NCI-H2107 (cell line): ENCODE measurements at places on chromosomes 16 and 17.

DNA sequence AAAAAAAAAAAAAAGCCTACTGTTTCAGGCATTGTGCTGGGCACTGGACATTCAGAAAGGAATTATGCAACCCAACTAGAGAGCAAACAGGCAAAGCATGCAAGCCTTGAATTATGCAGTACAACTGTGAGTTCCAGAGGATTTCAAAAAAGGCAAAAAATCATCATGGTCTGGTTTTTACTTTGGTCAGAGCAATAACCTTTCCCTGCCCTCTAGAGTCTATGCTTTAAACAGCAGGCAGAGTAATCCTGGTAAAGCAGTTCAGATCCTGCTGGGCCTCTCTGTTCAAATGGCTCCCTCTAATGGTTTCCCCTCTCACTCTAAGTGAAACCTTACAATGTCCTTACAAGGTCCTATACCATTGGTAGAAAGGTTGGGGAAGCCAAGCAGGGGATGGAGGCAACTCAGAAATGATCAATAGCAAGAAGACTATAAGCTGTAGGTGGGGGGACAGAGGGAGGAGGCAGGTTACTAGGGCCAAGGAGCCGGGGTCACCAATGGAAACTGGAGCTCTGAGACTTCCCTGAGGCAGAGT lies 4.6 kb upstream of the TAF15 start:
- DNase-seq: peak; percentile 32

DNA sequence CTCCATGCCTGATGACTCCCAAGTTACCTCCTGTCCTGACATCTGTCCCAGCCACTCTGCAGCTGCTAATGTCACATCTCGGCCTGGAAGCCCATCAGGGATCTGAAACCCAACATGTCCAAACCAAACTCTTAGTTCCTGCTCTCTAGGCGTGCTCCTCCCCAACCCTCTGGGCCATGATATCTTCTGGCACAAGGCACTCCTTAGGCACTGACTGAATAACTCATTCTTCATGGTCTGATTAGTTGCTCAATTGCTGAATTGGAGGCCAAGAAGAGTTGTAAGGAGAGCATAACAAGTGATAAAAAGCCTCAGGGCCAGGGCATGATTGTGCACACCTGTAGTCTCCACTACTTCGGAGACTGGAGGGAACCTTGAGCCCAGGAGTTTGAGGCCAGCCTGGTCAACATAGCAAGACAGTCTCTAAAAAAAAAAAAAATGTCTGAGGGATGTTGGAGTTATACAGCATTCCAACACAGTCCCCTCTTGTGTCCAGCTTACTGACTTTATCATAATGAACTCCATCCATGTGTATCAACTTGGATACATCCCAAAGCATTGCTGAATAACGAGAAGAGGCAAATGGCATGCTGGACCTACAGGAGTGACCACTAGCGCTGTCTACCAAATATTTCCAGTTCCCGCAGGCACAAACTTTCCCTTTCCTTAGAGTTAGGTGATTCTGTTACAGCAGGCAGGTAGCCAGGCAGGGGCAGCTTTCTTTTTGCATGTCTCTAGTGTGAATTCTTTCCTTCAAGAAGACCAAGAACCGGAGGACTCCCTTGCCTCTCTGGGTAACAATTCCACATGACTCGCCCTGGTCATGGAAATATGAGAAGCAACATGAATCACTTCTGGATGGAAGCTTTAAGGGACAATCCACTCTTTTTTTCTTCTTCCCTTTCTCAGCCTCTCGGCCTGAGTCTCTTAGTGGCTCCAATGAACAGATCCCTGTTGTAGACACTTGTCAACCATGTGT lies 18.1 kb upstream of the SHCBP1 start:
- no peak for DNase-seq

GRCh38 chr16:4686497-4687210 lies 6.7 kb upstream of the NUDT16L1 start:
- no peak for DNase-seq

GRCh38 chr17:82948081-82948511 lies 108.3 kb upstream of the ZNF750 start:
- DNase-seq: no peak

GRCh38 chr16:81445966-81446906 lies 1.6 kb downstream of the CMIP start:
- no peak for DNase-seq

GRCh38 chr16:12228602-12229499 lies 252.3 kb downstream of the SNX29 start:
- peak; percentile 50 for DNase-seq

- DNase-seq: no peak
Observed at GRCh38 chr17:17518014-17518413, 21.8 kb upstream of the RASD1 start.

- no peak for DNase-seq
Observed at GRCh38 chr17:48576479-48577309, 1.5 kb downstream of the HOXB4 start.

DNA sequence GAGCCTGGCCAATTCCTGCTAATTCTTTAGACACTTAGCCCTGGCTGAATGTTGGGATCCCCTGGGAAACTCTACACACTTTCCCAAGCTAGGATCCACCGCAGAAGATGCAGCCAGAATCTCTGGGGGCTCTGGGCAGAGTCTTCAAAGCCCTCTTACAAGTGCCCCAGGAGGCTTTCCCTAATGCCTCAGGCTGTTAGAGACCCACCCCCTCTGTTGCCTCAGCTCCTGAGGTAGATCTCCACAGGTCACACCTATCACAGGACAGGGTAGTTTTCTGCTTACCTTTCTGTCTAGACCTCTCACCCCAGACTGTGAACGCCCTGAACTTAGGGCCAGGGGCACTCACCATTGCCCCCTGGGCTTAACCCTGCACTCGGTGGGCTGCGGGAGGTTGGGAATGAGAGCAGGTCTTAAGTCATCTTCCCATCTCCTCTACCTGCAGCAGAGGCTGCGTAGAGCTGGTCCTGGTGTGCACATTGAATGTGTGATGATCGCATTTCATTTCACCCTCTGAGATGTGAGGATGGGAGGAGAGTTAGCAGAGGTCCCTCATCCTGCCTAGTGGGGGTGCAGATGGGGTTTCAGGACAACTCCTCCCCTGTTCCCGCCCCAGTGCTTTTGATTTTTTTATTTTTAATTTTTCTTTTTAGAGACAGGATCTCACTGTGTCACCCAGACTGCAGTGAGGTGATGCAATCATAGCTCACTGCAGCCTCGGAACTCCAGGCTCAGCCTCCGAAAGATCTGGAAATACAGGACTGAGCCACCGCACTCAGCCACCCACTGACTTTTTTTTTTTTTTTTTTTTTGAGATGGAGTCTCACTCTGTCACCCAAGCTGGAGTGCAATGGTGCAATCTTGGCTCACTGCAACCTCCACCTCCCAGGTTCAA lies 89.0 kb upstream of the LHX1 start:
- DNase-seq: no peak

DNA sequence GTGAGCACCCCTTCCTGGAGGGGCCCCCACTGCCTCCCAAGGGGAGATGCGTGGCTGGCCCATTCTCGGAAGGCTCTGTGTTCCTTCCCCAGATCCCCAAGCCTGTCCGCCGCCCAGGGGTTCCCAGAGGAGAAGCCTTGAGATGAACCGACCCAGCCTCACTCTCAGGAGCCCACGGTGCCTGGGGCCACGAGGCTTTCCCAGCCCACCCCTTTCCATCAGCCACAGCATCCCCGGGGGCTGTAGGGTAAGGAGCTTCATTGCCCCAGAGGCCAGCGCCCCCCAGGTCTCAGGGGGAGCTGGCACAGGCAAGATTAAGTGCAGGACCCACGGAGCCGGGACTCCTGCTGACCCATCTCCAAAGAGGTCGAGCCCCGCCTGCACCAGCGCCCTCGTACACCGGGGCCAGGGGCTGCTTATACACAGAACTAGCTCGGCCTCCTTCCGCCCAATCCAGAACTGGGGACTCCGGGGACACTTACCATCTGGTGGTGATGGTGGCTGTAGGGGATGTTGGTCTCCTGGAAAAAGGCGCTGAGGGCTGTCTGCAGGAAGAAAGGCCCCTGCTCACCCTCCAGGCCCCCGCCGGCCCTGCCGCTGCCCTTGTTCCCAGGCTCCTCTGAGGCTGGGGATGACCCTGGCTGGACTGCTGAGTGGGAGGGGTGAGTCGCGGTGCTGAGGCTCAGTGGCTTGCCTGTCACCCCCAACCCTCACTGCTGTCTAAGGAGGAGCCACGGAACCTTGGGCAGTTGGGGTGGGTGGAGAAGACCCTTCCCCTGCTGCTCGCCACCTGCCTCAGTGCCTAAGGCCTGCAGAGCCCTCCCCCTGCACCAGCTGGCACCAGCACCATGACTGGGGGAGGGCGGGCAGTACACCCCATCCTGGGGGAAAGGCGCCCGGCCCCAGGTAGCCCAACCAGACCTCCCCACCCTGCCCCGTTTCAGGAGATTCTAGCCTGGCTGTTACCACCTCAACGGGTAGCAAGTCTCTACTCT lies 4.4 kb downstream of the UBALD1 start:
- DNase-seq: no peak

DNA sequence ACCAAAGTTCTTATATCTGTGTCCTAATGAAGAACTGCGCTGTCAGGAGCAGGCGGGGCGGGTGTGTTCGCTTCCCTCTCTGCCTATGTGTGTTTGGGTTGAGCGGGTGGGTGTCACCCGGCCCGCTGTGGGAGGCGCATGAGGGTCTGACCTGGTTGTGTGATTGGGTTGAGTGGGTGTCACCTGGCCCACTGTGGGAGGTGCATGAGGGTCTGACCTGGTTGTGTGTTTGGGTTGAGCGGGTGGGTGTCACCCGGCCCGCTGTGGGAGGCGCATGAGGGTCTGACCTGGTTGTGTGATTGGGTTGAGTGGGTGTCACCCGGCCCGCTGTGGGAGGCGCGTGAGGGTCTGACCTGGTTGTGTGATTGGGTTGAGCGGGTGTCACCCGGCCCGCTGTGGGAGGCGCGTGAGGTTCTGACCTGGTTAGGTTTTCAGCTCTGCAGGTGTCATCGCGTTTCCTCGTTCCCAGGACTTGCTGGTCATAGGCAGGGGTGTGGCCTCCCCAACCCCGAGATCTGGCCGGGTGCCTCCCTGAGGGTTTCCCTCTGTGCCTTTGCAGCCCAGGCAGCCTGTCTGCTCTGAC lies 69.6 kb upstream of the ZNF750 start:
- DNase-seq: no peak

GRCh38 chr16:82016263-82016662 lies 5.0 kb upstream of the SDR42E1 start:
- DNase-seq: no peak

DNA sequence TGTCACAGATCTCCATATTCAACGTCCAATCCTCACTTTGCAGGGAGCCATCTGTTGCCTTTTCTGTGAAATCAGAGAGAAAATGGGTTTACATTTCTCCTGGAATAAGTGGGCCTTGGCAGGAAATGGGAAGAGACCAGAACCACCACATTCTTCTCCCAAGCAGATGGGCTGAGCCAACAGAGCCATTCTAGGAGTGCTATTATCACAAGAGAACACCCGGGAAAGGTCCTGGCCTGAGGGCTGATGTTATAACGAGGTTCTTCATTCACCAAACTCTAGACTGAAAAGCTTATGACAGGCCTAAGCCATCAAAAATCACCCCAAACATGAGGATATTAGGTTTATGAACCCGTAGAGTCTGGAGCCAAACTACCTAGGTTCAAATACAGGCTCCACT lies 64.7 kb downstream of the TOM1L2 start:
- no peak for DNase-seq

DNA sequence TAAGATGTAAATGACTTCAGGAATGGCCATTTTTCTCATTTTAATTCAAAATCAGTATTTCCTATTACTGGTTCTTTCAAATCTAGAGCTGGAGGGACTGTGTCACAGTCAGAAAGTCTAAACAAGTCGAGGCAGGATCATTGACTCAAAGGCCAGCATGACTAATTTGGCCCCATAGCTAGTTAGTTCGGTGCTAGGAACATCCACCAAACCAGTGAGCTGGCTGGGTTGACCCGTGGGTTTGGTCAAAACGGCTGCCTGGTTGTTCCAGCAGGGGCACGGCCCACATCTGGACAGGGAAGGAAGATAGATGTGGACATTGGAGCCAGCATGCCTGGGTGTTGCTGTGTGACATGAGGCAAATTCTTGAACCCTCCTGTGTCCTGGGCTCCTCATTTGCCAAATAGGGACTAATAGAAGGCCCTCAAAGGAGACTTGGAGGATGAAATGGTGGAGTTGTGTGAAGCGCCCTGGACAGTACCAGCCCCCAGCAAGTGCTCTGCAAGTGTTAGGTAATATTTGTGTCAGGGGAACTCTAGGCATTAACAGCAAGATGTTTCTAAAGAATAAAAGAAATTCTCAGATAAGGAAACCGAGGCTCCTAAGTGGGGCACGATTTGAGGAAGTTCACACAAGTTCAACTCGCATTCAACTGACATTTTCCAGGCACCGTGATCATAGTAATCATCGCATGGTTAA lies 46.2 kb downstream of the MEOX1 start:
- DNase-seq: no peak

DNA sequence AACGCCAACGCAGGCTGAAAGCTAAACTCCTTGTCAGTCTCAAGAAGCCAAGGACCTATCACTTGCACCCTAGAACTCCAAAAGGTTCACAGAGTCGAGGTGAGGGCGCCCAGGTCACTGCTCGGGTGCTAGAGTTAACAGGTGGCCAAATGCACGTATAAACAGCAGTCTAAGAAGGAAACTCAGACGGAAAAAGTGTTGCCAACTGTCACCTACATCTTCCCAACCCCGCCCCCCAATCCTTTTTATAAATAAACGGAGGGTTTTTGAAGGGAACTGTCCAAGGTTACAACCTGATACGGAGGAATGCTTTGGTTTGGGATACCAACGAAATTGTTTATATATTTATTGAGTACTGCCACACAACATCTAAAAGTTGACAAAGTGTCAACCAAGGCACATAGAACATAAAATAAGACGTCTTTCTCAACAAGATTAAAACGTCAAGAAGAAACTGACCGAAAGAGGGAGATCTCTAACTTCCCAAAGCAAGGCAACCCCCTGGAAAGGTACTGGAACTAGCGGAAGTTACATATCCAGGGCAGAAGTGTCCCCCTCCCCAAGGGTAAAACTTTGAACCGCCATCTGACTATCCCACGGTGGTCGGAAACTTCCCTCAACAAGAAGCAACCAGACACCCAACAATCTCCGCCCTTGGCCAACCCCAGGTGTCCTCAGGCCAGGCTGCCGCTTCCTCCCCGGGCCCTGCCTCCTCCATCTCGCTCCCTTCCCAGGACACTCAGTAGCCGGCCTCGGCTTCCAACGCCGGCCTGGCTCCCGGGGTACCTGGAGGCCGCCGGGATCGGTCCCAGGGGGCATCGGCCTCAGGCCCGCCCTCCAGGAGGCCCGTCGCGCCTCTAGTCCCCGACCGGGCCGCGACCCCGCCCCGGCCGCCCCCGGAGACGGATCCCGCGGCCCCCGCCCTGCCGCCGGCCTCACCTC lies 982 bp downstream of the SPAG9 start:
- no peak for DNase-seq

GRCh38 chr17:4426499-4427208 lies 7.1 kb upstream of the SPNS3 start:
- DNase-seq: no peak

GRCh38 chr16:55941552-55941951 lies 66.4 kb upstream of the CES5A start:
- no peak for DNase-seq

GRCh38 chr16:64866021-64866420 lies 255.8 kb downstream of the CDH11 start:
- no peak for DNase-seq

- DNase-seq: no peak
Observed at GRCh38 chr17:76076765-76077583, 2.0 kb upstream of the ZACN start.

- DNase-seq: peak; percentile 2
Observed at GRCh38 chr17:61757168-61757567, 106.2 kb downstream of the BRIP1 start.
